NCI-H446 (cell line): ENCODE measurements at places on chromosomes 12 and 14.
A peak's percentile ranks its signal among the peaks of the same experiment; 100 is the strongest.

- no peak for DNase-seq
These were observed 7.3 kb upstream of the STX2 start for GRCh38 chr12:130846369-130846768.

GRCh38 chr12:77594366-77594765 lies 236.3 kb upstream of the NAV3 start:
- peak; percentile 55 for DNase-seq

DNA sequence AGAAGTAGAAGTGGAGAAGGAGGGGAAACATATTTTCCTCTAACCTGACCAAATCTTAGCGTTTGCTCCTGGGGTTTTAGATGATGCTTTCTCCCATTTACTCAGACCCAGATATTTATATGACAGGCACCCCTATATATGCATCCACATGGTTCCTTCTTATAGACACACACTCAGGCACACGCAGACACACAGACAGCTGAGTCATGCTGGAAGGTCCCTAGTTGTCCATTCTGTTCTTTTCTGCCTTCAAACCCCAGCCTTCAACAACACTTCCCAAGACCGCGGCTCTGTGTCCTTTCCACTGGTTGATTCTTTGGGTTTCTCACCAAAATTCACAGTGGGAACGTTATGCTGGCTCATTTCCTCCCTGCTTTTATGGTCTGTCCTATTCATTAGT lies 52.1 kb downstream of the HSPB8 start:
- no peak for DNase-seq

DNA sequence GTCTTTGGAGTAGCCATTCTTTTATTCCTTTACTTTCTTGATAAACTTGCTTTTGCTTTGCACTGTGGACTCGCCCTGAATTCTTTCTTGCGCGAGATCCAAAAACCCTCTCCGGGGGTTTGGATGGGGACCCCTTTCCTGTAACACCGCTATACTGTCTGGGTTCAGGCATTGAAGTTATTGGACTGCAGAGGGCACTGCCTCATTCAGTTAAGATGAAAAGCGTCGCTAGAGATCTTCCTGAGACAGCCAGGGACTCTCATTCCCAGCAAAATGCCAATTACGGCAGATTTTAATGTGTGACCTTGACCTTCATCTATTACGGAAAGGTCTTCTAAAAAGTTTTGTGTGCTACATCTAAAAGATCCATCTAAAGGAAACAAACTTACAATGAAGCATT lies 17.3 kb upstream of the RIMKLB start:
- no peak for DNase-seq

- peak; percentile 23 for DNase-seq
These were observed 150.4 kb upstream of the FAR2 start for GRCh38 chr12:28998662-28999120.

DNA sequence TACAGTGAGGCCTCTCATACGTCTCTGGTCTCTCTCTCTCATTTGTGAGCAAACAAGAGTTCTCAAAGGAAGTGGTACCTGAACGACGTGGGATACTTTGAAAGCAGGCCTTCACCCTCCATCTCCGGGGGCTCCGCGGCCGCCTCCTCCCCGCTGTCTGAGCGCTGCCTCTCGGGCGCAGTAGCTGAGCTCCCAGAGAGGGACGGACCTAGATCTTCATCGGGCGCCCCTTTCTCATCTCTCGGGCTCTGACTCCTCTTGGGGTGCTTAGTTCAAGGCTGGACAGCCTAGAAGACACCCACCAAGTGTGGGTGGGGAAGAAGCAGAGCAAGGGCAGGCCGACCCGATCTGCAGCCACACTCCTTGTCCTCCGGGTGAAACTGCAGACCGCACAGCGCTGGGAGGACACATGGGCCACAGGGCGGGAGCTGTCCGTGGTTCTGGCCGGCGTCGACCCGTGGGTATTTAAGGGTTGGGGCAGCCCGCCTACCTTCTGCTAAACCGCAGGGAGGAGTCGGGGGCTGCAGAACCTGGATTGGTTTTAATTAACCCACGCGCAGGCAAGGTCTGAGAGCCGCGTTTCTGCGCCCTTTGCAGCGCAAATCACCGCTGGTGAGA lies 92.7 kb downstream of the PAH start:
- DNase-seq, result no peak

GRCh38 chr12:64707362-64707761 lies 51.8 kb downstream of the GNS start:
- no peak for DNase-seq

DNA sequence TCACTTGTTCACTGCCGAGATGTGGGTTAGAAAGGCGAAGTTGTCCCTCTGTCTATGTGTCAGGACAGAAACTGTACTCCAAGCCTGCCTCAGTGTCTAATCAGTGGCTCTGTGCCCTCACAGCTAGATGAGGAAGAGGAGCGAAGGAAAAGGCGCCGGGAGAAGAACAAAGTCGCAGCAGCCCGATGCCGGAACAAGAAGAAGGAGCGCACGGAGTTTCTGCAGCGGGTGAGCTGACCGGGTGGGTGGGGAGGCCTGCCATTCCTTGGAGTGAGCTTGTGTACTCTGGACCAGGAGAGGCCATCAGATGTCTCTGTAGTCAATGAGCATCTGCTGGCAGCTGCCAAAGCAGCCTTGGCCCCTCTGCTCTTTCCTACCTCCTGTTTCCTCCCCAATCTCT lies 33.5 kb downstream of the JDP2 start:
- no peak for DNase-seq

- no peak for DNase-seq
These were observed 17.1 kb downstream of the SLC11A2 start for GRCh38 chr12:51009056-51009440.

- DNase-seq, result peak; percentile 16
These were observed 224.8 kb downstream of the DACT1 start for GRCh38 chr14:58862416-58863160.

DNA sequence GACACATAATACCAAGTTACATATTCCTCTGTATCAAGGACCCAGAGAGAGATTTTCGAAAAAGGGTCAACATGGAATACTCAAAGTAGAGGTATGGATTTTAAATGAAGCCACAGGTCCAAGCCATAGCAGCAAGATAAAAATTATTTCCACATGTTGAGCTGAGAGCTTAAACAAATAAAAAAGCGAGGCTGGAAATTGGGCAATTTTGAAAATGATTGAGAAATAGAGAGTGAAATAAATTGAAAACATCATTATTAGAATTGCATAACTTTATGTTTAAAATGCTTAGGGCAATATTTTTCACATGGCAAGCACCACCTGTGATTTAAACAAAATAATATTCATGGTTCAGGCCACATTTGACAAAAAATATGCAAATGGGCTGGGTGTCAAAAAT lies 1251.0 kb upstream of the USP15 start:
- DNase-seq, result no peak
